Stimulated activated CD4-positive, alpha-beta T cell treated with anti-CD3 and anti-CD28 coated beads, Interleukin-1b, Interleukin-23, amount 100 ng/mL, for 4 hours (primary cell): ENCODE measurements at places on chromosomes 2 and 18.

DNA sequence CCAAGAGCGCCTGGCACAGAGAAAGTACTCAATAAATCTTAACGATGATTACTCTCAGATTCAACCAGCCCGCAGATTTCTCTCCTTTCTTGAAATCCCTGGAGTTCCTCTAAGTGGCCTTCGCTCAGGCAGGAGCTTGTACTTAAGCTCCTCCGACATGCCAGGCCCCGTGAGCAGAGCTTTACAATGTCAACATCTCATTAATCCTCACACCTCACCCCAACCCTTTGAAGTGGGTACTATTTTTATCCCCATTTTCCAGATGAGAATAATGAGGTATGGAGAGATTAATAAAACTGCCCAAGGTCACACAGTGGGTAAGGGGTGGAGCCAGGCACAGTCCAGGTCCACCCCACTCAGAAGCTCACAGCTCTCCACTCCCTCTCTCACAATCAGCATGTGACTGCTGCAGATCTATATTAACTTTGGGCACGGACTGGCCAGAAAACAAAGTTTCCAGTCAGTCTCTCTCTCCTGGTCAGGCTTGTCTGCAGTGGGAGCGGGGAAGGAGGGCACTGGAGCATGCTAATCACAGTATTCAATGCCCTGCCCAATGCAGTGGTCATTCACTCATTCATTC is 18.0 kb downstream of the DNMT3A start:
- DNase-seq: no peak

- no peak for DNase-seq
Observed at GRCh38 chr2:161576421-161576820, 47.8 kb upstream of the SLC4A10 start.

GRCh38 chr2:74876081-74876886 is 42.4 kb downstream of the HK2 start:
- DNase-seq: peak; percentile 41

DNA sequence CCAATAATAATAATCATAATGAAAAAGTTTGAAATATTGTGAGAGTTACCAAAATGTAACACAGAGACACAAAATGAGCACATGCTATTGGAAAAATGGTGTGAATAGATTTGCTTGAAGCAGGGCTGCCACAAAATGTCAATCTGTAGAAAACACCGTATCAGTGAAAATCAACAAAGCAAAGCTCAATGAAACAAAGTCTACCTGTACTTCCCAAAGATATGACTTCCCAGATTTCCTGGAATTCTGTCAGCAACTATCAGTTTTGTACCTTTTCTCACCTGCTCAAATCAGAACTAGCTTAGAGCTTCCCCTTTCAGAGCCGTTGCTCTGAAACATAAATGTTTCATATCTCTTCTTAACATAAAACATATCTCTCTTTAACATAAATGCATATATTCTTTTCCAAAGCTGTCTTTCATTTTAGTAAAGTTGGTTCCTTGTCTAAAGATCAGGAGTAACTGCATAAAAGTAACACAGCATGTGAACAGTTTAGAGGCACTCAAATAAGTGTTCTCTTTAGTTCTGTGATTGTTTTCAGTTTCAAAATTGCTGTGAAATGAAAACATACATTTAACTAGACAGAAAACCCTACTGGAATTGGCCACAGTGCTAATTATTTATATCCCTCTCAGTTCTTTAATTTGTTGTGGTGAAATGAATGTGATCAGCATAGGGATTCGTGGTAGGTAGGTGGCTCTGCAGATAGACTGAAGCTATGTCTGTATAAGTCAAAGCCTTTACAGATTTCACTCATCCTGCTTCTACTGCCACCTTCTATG is 262.5 kb downstream of the KCNJ3 start:
- DNase-seq: no peak

- DNase-seq: no peak
Observed at GRCh38 chr2:219081701-219082331, 21.1 kb upstream of the IHH start.

GRCh38 chr18:10002280-10002679 is 88.5 kb downstream of the VAPA start:
- DNase-seq: no peak

DNA sequence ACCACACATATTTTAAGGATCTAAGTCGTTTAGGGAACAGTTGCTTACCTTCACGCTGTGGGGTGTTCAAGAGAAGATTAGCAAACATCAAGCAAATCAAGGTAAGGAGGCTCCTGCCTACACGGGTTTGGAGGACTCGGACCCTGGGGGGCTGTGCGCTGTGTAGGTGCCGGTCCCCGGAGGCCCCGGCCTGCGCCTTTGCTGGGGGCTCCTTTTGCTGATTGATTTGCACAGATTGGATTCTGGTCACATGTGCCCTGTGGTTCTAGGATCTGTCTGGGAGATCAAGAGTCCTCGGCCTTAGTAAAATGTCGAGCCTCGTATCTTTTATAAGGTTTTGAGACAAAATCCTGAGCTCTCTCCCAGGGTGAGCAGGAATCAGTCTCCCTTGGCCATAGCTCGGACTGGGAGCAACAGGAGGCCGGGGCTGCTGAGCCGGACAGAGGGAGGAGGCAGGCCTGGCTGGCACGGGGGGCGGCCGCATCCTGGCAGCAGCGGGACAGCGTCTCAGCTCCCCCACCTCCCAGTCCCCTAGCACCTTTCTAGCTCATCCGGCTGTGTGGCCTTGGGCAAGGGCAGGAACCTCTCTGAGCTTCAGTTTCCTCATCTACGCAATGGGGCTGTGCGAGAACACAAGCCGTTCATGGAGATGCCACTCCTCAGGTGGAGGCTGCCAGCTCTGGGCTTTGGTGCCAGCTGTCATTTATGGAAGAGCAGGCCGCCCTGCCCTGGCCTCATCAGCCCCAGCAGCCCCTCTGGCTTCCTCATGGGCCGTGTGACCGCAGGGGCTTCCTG is 147.2 kb downstream of the MBP start:
- no peak for DNase-seq

- DNase-seq: no peak
Observed at GRCh38 chr2:177604271-177605065, 211.9 kb downstream of the AGPS start.

DNA sequence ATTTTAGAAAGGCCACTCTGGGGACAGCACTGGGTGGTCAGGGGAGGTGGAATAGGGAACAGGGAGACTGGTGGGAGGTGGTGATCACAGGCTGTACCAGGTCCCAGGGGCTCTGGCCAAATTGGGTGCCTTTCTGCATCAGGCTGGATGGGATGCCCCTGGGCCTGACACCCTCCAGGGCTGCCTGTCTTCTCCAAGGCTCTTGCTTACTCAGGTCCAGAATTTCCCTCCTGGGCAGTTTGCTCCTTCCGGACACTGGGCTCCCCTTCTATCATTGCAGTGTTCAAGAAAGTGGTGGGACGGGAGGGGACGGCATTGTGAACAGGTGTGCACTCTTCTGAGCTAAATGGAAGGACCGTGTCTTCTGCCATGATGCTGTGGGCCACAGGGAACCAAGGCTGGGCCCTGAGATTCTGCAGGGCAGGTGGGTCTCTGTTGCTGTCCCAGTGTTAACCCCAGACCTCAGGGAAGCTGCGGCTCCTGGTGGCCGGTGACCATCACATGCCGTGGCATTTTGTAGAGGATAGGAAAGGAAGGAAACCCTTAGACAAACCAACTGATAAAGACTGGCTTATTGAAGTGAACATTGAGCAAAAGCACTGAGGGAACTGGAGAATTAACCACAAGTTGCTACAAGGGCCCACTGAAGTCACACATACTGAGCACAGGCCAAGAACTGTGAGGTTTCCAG is 93.7 kb upstream of the HS6ST1 start:
- no peak for DNase-seq

GRCh38 chr18:79582978-79583377 is 96.6 kb upstream of the CTDP1 start:
- DNase-seq: no peak

DNA sequence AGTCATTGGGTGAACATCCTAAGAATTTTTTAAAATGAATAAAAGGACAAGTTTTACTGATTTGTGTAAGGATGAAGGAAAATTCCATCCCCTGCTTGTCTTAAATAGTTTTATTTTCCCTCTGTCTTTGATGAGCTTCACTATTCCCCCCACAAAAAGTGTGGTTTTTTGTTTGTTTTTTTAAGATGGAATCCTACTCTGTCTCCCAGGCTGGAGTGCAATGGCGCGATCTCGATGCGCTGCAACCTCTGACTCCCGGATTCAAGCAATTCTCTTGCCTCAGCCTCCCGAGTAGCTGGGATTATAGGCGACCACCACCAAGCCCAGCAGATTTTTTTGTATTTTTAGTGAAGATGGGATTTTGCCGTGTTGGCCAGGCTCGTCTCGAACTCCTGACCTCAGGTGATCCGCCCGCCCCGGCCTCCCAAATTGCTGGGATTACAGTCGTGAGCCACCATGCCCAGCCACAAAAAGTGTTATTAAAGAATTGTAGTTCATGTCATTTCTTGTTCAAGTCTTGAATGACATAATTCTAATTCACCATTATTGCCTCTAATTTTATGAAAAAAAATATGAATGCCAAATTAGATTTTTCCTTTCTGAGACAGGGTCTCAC is 91.7 kb downstream of the AGPS start:
- no peak for DNase-seq

GRCh38 chr2:227610123-227610522 is 4.5 kb downstream of the SCYGR3 start:
- DNase-seq: no peak

DNA sequence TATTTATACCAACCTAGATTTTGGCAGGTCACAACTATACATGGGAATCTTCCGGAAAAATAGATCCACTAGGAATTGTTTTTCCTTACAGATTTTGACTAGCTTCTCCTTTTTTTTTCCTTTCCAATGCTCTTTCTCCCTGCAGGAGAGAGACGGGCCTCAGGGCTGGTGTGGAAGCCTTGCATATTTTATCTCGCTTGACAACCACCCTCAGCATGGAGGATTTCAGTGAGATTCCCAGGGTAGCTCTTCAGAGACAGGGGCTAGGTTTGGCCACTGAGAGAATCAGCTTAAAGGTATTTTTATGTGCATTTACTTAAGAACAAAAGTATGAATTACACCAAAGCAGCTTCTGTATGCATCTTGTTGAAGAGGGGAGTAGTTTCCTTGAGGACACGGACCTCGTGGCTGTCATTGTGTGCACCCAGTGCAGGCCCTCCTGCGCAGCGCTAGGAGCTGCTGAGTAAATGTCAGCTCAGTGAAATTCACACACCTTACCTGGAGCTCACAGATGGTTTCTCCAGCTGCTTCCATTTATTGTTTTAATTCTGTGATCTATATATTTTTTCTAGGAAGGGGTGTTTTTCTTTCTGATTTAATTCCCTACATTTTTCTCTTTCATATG is 54.4 kb downstream of the TRAPPC12 start:
- no peak for DNase-seq

DNA sequence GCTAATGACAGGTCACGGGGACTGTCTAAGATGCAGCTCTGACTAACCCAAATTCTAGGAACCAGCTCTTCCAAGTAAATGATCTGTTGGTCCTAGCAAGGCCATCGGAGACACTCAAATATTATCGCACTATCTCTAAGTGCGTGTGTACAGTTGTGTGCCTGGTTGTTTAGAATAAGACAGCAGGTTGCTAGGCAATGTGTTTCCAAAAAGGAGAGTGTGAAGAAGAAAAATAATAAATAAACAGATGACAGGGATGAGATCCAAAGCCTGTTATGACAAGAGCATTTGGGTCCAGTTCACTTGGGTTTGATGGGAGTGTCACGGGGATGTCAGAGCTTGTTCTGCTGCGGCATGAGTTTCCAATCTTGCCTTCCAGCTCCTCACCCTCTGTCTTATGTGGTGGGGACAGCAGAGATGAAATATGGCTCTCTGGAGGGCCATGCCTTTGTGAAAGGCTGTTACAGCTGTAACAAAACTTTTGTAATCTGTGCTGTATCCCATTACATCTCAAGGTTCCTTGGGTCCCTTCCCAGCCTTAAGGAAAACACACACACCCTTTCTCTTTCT is 127.5 kb upstream of the TNP1 start:
- DNase-seq: no peak

GRCh38 chr2:212540341-212540740 is 1.7 kb upstream of the ERBB4 start:
- DNase-seq: no peak

DNA sequence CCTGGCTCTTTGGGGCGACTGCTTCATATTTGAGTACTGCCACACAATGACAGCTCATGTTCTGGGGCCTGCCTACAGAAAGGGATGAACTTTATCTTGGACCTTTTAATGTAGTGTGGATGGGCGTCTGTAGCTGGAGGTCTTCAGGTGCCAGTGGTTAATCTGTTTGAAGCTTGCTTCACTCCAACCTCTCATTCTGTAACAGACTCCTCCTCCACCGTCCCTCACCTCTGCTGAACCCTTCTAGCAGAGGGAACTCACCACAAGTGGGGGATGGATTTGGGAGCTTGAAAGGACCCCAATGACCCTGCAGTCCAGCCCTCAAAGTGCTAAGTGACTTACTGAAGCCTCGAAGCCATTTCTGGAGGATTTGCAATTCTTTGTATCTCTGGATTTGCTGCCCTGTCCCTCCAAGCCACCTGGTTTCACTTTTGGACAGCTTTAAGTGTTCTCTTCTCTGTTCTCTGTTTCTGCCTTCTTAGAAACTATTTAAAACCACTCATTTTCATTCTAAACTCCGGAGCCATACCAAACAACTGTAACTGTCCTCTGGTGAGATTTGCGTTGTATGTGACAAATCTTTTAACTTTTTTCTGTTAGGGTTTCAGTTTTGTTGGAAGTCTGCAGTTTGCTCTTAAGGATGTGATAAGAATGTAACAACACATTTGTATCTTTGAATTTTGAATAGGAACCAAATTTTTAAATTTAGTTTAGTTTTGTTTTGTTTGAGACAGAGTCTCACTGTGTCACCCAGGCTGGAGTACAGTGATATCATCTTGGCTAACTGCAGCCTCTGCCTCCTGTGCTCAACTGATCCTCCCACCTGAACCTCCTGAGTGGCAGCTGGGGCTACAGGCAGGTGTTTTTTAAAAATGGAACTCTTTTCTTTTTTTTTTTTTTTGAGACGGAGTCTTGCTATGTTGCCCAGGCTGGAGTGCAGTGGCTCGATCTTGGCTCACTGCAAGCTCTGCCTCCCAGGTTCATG is 37.0 kb upstream of the CASP8 start:
- no peak for DNase-seq

GRCh38 chr2:240166761-240167587 is 26.5 kb upstream of the OTOS start:
- DNase-seq: no peak

GRCh38 chr2:26483957-26484565 is 6.1 kb upstream of the OTOF start:
- no peak for DNase-seq

GRCh38 chr2:226001716-226002115 is 602.2 kb downstream of the NYAP2 start:
- no peak for DNase-seq
